ENCODE measurements at places on chromosomes 11 and 22.

DNA sequence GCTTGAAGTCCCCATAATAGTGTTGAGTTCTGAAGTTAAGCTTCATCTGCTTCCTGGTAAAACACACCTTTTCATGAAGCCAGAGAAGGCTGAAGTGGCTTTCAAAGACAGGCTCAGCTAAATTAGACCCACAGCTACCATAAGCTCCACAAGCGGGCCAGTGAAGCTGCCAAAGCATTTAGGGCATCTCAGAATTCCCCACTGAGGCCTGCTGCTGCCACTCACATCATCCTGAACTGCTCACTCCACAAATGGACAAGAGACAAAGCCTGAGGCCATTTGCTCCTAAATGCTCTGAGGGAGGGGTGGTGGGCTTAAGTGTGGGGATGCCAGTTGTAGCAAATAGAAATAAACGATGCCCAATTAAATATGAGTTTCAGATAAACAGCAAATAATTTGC, 14.6 kb downstream of the CCDC83 start:
- no peak for DNase-seq

GRCh38 chr22:24894220-24894975, 52.1 kb downstream of the LHFPL7 start:
- DNase-seq, result no peak

DNA sequence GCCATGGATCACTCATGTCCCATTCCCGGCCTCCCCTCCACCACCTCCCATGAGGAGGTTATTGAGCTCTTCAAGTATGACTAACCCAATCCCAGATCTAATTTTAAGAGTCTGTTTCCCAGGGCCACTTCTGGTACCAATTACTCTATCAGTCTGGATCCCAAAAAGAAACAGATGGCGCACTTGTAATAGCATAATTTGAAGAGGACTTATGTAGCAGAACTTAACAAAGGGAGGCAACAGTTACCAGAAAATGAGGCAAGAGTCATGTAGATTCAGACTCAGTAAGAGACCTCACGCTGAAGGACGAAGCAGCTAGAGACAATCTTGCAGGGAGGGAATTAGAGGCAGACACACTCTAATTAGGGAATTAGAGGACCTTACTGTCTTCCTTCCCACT, 46.9 kb downstream of the DDX6 start:
- DNase-seq, result no peak

GRCh38 chr11:15923183-15923582, 433.2 kb downstream of the SOX6 start:
- DNase-seq, result no peak

- no peak for DNase-seq
Observed at GRCh38 chr22:40328546-40329456, 17.5 kb upstream of the ADSL start.

DNA sequence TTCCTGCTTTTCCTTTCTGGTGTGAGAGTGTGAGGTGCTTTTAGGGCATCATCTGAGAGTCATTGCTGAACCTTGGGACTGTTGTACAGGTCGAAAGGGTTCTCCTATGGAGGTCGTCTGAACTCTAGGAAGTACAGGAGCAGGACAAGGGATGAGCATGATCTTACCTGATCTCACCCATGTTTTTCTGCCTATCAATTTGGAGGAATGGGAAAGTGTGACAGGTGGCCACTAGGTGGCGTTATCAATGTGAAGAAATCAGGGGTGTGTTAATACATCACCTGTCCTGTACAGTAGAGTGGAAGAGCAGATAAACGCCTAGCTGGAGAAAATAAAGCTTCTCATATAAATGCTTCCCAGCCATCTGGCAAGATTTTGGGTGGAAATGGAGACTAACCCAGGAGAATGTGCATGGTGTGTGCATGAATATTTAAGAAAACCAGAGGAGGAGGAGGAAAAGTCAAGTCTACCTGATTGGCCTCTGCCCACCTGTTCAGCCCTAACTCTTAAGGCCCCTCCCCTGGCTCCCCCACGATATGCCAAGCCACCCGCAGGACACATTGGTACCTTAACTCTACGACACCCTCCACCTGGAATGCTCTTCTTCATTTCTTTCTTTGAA, 72.0 kb upstream of the NARS2 start:
- DNase-seq, result peak; percentile 38

- DNase-seq, result no peak
Observed at GRCh38 chr11:7384691-7385090, 100.6 kb upstream of the OLFML1 start.

DNA sequence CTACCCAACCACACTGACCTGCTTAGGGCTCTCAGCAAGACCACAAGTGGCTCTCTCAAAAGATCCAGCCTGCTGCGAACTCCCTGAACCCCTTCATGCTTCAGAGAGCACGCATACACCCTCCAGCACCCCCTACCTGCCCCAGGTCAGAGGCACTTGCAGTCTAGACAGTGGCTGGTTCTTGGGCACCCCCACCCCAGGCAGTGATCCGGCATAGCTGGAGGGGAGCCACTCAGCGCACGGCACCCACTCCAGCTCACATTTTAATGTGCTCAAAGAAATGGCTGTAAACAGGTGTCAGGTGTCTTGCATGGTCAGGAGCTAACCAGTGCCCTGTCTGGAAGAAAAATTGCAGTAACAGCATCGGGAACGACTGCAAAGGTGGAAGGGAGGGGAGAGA, 140.8 kb downstream of the PKNOX2 start:
- no peak for DNase-seq

GRCh38 chr11:62157603-62158002, 32.4 kb upstream of the SCGB1D1 start:
- DNase-seq, result no peak

- no peak for DNase-seq
Observed at GRCh38 chr11:4704790-4705334, 278 bp downstream of the MMP26 start.

GRCh38 chr11:78420796-78421209, 3.2 kb upstream of the GAB2 start:
- no peak for DNase-seq

- DNase-seq, result no peak
Observed at GRCh38 chr11:76579056-76579751, 91.3 kb downstream of the LRRC32 start.

DNA sequence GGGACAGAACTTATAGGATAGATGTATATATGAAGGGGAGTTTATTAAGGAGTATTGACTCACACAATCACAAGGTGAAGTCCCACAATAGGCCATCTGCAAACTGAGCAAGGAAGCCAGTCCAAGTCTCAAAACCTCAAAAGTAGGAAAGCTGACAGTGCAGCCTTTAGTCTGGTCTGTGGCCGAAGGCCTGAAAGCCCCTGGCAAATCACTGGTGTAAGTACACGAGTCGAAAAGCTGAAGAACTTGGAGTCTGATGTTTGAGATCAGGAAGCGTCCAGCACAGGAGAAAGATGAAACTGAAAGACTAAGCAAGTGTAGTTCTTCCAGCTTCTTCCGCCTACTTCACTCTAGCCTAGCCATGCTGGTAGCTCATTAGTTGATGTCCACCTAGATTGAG, 799.6 kb upstream of the ARHGAP42 start:
- no peak for DNase-seq

- DNase-seq, result no peak
Observed at GRCh38 chr11:5736396-5736795, at the start of gene OR56B1. Gene OR56B1, plus strand, starts transcription at chr11:5736448. Its CDS starts 69 bp downstream, at chr11:5736517.

DNA sequence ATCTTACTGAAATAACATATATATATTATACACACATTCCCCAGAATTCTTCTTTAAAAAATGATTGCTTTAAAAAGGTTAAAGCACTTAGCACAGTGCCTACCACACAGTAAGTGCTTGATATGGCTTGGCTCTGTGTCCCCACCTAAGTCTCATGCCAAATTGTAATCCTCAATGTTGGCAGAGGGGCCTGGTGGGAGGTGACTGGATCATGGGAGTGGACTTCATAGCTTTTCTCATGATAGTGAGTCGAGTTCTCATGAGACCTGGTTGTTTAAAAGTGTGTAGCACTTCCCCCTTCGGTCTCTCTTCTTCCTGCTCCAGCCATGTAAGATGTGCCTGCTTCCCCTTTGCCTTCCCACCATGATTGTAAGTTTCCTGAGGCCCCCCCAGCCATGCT, 6.2 kb downstream of the CRYAB start:
- DNase-seq, result no peak

GRCh38 chr22:40107851-40108378, 69.8 kb upstream of the TNRC6B start:
- DNase-seq, result no peak

- no peak for DNase-seq
Observed at GRCh38 chr11:93537767-93538261, 5.4 kb downstream of the SMCO4 start.

DNA sequence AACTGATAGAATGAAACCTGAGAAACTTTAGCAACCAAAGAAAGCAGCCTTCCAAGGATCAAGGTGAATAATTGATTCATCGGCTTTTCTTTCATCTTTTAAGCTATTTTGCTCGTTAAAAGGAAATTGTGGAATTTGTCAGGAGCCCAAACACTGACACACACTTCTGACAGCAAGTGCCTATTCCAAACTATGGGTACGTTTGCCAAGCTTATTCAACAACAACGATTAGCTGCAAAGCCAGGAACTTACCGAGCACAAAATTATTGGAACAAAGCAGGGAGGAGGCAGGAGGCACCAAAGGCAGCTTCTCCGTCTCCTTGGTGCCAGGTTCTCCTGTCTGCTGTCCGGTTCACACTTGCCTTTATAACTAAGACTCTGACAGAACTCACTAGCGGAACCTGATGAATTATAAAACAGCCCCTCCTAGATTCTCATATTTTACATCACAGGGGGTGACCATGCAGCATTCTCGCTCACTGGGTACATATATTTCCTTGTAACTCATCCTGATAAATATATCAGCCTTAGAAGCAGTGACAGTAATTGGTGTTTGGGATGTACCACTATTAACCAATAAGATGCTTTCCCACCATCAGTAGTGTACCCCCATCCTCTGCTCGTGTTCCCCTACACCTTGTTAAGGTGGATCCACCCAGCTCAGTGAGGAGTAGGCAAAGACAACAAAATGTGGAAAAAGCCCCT, 395.9 kb upstream of the CCDC90B start:
- DNase-seq, result no peak

- no peak for DNase-seq
Observed at GRCh38 chr22:24741357-24741756, 33.2 kb downstream of the PIWIL3 start.

GRCh38 chr11:115958089-115959000, 454.1 kb upstream of the CADM1 start:
- no peak for DNase-seq

DNA sequence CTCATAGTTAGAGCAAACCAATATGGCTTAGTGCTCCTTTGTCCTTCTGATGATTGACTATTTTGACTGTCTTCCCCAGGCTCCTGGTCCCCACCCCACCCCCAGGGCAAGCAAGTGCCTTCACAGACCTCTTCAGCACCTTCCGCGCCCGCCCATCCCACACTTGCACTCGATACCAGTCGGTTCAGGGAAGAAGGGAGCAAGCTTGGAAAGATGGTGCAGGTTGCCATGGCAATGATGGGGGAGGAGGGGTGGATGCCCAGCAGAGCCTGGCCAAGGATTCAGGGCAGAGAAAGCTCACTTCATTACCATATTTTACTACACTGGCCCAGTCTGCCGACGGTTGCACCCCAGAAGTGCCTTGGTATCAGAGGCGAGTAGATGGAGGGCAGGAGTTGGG, 2.2 kb downstream of the TMEM132A start:
- no peak for DNase-seq

GRCh38 chr11:101034076-101034475, 95.5 kb downstream of the PGR start:
- no peak for DNase-seq

DNA sequence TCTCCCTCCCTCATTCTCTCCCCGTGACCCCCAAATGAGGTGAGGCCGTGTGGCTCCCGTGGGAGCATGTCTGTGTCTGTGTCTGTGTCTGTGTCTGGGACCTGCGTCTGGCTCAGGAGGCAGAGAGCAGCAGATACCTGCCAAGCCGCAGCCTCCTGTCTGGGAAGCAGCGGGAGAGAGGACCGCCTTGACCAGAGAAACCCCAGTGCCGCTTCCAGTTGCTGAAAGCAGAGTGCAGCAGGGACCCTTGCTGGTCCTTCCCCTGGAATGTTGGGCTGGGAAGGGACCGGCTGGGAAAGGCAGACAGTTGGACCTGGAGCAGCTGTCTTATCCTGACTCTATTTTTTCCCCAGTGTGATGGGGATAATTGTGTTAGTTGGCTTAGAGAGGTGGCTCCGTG, 525 bp downstream of the CSDC2 start:
- no peak for DNase-seq

DNA sequence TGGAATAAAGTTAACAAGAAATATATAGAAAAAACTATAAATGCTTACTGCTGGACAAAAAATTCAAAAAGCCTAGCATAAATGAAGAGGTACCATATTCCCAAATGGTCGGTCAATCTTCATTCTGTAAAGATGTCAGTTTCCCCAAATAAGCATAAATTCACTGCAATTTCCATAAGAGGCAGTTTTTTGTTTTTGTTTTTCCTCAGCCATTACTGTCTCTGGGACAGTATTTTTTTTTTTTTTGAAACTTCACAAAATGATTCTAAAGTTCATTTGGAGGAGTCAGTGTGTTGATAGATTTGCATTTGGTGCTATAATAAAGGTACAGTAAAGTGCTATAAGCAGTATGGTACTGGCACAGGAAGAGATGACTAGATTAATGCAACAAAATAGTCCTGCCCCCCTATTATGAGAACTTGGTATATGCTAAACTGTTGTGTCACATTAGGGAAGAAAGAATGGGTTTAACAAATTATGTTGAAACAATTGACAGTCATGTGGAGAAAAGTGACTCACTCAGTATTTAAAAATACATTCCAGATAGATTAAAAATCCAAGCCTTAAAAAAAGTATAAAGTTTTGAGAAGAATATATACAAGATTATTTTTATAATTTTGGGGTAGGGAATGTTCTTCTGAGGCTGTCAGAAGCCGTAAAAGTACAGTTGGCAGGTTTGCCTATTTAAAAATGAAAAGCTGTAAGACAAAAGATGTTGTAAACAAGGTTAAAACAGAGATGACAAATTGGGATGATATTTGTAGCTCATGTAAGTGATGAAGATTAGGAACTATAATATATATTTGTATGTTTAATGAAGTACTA, 2.6 kb upstream of the FTH1 start:
- DNase-seq, result no peak

DNA sequence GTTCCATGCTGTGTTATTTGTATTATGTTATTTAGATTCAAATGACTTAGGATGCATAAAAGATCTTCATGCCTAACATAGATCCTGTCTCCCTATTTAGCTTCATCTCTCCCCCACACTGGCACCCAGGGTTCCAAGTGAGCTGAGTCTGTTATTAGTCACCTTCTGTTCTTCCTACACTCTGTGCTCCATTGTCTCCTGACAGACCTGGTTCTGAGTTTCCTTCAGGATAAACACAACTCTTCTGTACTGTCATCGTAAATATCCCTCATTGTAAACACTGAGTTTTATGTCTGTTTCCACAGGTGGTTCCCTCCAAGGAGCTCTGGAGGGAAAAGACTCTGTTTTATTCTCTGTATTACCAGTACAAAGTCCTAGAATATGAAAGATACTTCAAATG, 8.7 kb downstream of the MMP26 start:
- no peak for DNase-seq

Data from activated gamma-delta T cell treated with Interleukin-2 at 50 U/mL for 16 hours (primary cell).